Keratinocyte (primary cell): ENCODE measurements at places on chromosomes 1 and 21. TPM values are rescaled to one million over a fixed set of nuclear protein-coding genes. Genes with fewer than 3 reads are reported as not detected.

KDF1 gene
- 13.8 to 21.3 TPM (median 16.1 TPM) in 3 replicates for polyA plus RNA-seq

FAM177B gene
- polyA plus RNA-seq, result not detected in 3 replicates

VSIG8 gene
- 0.48 to 1.5 TPM (median 0.56 TPM) in 3 replicates for polyA plus RNA-seq

DNA sequence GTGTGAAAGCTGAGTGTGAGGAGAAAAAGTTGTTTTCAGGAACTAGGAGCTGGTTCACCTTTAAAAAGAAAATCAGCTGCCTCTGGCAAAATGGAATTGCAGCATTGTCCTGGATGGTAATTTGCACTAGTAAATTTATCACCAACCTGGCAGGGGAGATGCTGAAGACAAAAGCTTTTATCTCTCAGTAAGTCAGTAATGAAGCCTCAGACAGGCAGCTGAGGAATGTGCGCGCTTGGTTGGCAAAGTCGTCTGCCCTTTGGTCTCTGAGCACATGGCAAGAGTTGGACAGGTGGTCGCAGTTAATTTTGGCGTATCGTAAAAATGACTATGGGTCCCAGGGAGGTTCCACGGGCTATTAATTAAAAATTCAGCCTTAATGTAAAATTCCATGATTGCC is 131.9 kb downstream of the BACH1 start:
- no peaks in the 10 kb centered on the region for H3K36me3 ChIP-seq
- H3K4me3 ChIP-seq, result no peak overlapping the region
- no peak overlapping the region for H3K27ac ChIP-seq
- H3K27me3 ChIP-seq, result no peaks in the 10 kb centered on the region
- H3K4me1 ChIP-seq, result no peaks in the 10 kb centered on the region

DNA sequence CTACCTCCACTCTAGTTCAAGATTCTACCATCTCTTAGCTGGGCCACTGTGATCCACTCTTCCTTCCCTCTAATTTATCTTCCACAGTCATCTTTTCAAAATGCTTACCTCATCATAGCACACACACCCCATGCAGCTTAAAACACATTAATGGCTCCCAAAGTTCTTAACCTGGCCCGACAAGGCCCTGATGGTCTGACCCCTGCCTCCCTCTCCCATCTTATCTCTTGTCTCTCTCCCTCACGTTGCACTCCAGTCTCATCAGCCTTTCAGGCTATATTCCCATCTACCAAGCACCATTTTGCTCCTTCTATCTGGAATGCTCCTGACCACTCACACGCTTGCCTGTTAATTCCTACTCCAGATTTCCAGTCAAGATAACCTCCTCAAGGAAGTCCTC is 2.5 kb upstream of the ZBTB8A start:
- no peak overlapping the region for H3K27ac ChIP-seq
- no peaks in the 10 kb centered on the region for H3K27me3 ChIP-seq
- H3K4me3 ChIP-seq, result no peak overlapping the region
- no peaks in the 10 kb centered on the region for H3K36me3 ChIP-seq
